Stimulated activated CD8-positive, alpha-beta memory T cell treated with anti-CD3 and anti-CD28 coated beads, Interleukin-4, amount 100 ng/mL, for 1 hour (primary cell): ENCODE measurements at places on chromosomes 6 and 20.
A peak's percentile ranks its signal among the peaks of the same experiment; 100 is the strongest.

GRCh38 chr6:14393910-14394309 lies 276.3 kb downstream of the CD83 start:
- no peak for DNase-seq

DNA sequence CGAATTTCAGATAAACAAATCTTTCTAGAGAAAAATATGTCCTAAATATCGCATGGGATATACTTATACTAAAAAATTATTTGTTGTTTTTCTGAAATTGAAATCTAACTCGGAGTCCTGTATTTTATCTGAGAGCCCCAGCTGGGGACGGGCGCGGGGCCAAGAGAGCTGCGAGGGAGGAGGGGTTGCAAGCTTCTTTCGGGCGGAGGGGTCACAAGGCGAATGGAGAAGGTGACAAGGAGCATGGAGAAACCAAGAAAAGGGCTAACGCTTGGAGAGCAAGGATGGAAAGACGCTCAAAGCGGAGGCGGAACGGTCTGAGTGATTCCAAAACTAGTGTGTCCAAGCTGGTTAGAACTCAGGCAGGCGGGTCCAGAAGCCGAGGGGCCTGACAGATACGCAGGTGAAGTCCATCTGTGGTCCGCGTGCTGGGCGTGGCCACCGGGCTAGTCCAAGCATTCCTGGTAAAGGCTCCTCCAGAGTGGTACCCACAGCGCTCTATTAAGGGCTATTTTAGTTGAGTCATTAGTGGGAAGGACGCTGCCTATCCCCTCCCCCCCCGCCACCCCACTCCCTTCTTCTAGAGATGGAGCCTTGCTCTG lies 41.5 kb upstream of the ZNFX1 start:
- no peak for DNase-seq

DNA sequence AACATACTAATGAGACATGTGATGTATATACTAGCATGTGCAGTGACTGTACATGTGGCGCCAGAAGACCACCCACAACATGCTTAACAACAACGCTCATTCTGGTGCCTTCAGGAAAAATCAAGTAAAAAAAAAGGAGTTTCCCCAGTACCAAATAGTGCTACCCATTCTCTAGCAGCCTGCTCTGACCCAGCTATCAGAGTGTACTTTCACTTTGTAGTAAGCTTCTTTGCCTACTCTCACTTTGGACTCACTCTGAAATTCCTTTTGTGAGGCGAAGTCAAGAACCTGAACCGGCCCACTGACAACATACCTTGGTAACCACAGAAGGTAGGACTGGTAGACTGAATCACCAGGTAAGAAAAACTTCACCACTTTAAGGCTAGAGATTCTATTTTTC lies 1100.0 kb downstream of the GRIK2 start:
- DNase-seq: no peak

- no peak for DNase-seq
Observed at GRCh38 chr6:105191351-105191750, 11.5 kb upstream of the POPDC3 start.

GRCh38 chr6:25337431-25337830 lies 58.3 kb downstream of the CARMIL1 start:
- DNase-seq: no peak

DNA sequence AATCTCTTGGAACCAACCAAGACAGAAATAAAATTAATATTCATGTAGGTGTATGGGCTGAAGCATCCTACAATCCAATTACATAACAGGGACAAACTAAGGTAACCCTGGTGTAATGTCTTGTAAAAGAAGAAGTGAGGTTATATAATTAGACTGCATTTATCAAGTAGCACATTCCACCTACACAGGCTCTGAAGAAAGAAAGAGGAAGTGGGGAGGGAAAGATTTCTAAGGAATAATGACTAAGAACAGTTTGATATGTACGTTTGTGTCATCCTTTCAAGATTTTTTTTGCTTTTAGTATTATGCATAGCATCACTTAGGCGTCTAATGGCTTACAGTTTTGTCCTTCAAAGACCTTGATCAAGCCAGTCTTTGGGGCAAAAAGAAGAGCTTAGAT lies 139.7 kb downstream of the PLCB1 start:
- no peak for DNase-seq

DNA sequence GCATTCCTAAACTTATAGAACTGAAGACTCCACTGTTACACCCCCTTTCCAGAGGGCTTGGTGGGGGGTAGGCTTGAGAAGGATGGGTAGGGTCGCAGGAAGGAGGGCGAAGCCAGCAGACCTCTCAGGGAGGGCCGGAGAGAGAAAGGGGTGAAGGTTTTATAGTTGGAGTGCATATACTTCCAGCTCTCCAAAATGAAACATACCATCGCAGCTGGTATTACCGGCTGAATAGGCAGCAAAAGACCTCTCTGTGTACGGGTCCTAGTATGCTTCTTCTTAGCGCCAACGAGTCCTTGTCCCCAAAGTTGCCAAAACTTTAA lies 1.0 kb upstream of the VGLL2 start:
- no peak for DNase-seq

- no peak for DNase-seq
Observed at GRCh38 chr20:47380481-47380880, 24.0 kb upstream of the ZMYND8 start.

DNA sequence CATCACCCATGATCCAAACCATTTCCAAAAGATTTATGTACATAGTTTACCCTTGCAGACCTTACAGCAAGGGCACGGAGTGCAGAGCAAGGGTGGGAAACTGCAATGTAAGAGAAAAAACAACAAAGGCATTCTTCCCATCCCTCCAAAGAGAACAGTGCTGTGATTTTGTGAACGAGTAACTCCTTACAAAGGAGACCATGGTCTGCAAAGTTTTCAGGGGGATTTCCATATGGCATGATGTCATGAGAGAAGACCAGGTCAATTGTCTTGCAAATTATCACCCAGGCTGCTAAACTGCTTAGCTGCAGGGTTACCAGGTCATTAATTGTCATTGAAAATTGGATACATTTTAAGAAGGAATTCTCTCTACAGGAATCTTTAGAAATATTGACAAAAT lies 58.3 kb downstream of the LAMP5 start:
- no peak for DNase-seq

DNA sequence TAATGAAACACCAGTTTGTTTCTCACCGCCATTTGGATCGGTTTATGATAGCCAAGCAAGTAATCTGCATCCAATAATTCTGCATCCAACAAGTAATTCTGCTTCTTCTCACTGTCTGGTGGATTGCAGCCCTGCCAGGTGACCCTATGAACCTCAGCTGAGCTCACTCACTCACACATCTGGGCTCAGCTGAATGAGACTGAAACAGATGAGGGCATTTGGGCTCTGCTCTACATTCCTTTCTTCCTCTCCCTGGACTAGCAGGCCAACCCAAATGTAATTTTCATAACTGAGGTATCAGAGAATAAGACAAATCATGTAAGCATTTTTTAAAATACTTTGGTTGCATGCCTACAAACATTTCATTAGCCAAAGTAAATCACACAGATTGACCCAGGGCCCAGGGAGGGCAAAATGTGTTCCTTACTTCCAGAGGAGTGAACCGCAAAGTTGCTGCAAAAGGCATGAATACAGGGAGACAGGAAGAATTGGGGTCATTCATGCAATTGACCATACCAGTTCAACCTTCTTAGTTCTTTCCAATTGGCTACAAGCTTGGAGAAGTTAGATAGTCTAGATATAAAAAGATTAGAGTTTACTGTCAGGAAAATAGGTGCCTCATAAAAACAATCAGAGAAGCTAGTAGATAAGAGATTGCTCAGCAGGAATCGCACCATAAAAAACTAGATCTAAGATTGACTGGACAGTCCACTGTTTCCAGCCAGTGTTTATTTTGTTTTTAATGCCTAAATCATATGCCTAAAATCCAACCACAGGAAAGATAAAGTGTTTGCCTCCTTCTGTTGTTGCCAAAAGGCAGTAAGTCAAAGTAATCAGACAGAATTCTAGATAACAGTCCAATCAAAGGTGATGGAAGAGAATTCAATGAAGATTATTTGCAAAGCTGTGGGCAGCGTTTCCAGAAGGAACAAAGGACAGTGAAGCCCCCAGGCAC lies 43.7 kb downstream of the CBLN4 start:
- DNase-seq: no peak

- DNase-seq: no peak
Observed at GRCh38 chr6:148996815-148997214, 250.0 kb downstream of the UST start.

- DNase-seq: no peak
Observed at GRCh38 chr20:51752343-51752951, 15.7 kb downstream of the ATP9A start.

- no peak for DNase-seq
Observed at GRCh38 chr6:105753620-105754211, 332.4 kb upstream of the PRDM1 start.

DNA sequence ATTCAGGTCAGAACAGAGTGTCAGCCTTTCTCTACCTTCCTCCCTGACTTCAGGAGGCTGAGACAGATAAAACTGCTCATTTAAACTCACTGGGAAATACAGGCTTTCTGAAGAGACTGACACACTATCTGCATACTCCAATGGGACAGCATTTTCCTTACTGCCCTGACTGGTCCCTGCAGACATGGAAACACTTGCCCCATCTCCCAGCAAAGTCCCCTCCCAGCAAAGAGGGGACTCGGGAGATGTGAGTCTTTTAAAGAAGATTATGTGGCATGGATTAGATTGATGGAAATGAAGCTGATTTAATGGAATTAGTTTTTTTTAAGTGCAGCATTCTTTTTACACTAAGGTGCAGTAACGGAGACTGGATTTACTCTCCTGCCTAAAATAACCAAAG lies 90.8 kb downstream of the CFAP61 start:
- no peak for DNase-seq

GRCh38 chr6:38489951-38490350 lies 149.8 kb downstream of the BTBD9 start:
- DNase-seq: no peak

- peak; percentile 34 for DNase-seq
Observed at GRCh38 chr20:62791301-62792181, 4.7 kb upstream of the MRGBP start.

- DNase-seq: no peak
Observed at GRCh38 chr6:99364026-99364425, 14.6 kb upstream of the FAXC start.

DNA sequence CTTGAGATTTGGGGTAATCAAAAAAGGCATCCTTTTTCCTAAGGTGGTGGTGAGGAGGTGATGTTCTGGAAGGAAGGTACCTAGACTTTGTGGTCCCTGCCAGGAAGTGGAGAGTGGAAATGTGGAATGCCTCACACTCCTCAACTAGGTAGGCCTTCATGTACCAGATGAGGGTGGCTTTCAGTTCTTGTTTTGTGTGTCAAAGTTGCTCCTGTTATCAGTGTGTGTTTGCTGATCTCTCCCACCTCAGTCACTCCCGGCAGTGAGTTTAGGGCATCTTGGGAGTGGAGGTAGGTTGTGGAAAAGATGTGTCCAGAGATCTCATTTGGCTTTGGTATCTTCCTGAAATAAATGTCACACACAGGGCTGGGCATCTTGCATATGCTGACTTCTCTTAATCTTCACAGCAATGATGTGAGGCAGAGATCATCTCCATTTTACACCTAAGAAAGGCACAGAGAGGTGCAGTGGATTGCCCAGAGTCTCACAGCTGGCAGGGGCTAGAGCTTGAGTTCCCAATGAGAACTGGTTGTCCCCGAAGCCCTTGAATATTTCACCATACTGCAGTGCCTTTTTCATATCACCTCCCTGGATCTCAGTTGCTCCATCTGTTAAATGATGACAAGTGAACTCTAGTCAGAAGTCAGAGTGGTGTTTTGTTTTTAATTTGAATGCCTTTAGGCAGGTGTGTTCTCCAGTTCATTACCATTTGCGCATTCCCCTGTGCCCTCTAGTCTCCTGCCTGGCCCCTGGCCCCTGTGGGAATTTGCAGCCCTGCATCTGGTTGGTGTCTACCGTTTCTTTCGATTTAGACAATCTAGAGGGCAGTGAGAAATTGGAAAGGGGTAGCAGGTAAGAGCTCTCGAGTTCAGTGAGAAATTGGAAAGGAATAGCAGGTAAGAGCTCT lies 2.9 kb downstream of the PKIG start:
- no peak for DNase-seq

DNA sequence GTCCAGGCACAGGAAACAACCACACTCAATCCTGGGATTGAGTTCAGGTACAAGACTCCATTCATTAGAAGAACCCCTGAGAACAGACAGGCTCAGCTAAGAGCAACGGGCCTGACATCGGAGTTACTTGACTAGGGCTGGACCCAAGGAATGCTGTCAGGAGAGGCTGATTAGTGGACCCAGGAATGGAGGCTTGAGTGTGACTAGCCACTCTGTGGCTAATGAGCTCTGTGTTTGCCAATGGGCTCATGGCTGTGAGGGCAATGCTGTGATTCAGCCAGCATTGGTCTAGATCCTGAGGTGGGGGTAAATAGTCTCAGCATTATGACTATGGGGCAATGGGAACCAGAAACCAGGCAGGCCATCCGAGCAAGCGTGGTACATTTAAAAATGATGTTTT lies 71.8 kb downstream of the RIOK1 start:
- DNase-seq: no peak

DNA sequence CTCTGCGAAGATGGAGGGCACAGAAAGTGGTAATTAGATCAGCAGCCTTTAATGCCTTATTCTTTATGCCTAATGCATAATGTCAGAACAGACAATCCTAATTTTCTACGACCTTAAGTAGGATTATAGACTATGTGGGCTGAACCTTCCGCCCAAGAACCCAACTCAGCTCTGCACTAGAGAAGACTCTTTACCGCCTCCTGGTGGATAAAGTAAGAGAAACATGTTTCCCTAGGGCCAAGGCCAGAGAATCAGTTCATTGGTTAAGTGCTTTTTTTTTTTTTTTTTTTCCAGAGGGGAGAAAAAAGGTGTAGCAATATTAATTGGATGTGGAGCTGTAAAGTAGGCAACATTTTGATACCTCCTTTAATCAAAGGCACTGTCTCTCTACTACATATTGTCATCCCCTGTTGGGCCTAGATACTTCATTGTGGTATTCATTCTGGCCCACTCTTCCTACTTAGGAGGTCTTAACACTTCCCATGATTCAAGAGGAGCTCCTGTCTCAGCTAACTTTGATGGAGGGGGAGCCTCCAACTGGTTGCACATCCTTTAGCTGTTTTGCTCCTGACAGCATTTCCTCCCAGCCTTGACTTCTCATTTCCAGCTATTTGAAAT lies 124.9 kb upstream of the NRN1 start:
- DNase-seq: no peak

DNA sequence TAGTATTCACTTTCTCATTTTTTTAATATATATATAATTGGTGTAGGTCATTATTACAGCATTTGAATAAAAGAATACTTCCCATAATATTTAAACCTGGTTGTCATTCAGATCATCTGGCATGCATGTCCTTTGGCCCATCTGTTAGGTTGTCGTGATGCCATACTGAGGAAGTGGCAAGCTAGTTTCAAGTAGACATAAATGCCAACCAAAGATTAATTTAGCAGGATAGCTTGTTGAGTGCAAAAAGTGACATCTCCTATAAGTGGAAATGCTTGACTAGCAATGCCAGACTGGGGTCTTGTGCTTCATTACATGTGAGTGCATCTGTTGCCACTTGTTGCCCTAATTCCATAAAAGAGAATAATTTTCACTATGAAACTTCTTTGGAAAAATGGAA lies 1044.7 kb downstream of the GRIK2 start:
- no peak for DNase-seq
